ENCODE measurements at places on chromosomes 6 and 20.

DNA sequence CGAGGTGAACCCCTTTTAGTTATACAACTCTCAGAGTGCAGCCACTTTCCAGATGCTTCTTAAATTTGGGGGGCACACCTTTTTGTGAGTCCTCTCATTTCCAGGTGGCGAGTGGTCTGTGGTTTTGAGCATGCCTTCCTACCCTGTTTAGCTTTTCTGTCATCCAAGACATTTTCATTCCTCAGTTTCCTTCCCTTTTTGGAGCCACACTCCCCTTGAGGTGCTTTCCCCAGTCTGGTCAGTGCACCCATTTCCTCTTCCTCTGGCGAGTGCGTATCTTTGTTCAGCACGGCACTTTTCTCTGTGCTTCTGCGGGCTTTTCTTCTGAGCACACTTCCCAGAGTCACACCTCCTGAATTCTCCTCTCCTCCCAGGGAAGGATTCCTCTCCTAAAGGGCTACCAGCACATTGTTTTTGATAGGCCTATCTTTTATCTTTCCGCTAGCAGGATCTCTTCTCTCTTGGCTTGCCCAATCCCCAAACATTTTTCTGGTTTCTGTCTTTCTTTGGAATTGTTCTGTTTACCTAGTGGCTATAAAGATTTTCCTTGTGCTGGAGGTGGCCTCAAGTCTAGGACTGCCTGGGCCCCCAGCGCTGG is 1.4 kb downstream of the PHF20 start:
- peak; percentile 70 for DNase-seq

DNA sequence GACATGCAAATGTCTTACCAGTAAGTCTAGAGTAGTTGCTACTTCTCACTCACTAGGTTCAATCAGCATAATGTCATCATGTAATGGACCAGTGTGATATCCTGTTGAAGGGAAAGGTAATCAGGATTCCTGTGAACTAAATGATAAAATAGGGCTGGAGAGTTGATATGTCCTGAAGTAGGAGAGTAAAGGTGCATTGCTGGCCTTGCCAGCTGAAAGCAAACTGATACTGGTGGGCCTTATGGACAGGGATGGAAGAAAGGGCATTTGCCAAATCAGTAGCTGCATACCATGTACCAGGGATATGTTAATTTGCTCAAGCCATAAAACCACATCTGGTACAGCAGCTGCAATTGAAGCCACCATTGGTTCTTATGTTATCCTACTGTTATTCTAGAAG is 37.5 kb upstream of the IYD start:
- no peak for DNase-seq

DNA sequence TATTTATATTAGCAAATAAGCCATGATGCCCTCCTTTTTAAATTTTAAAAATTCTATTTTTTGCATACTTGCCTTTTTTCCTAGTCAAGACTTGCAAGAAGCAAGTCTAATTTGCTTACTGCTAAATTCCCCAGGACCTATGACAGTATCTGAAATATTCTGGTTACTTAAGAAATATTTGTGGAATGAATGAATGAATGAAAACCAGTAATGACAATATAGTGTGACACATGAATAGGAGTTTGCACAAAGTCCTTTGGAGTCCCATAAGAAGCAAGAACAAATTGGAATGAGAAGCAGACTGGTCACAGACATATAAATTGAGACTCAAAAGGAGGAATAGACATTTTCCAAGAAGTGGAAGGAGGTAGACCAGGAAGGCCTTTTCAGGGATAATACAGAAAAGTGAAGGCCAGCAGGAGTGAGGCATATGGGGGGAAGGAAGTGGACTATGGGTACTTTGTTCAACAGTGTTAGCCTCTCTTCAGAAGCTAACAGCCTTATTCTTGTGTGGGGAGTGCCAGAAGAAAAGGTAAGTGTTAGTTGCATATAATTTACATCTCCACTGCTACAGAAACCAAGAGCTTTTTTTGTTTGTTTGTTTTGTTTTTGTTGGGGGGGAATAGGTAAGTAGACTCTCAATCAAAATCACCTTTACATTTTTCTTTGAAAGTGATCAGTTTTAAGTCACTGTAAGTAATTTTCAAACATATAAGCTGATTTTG is 93.6 kb upstream of the FAM184A start:
- DNase-seq: no peak

DNA sequence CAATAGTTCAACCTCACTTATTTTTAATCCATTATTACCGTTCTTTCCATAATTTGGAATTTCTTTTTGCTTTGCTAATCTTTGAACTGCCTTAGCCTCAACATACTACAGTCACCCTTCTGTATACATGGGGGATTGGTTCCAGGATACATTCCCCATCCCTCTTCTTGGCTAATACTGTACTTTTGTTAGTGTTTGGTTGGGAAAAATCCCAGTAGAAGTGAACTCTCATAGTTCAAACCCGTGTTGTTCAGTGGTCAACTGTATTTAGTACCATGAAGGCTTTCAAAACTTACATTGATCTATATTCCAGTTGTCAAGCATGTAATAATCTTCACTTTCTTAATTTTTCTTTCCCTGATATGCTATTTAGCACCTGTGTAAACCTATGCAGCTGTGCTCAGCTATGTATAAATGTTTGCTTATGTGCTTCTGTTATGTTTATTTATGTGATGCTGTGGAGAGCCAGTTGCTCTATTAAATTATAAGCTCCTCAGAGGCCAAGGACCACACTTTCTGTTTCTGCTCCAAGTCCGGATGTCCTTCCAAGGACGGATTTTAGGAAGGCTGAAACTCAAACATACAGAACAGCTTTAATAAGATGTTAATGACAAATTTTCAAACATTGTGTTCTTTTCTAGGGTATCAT is 33.3 kb upstream of the LAMA4 start:
- no peak for DNase-seq

GRCh38 chr6:132592855-132593254 is 3.3 kb upstream of the TAAR5 start:
- DNase-seq: peak; percentile 3

DNA sequence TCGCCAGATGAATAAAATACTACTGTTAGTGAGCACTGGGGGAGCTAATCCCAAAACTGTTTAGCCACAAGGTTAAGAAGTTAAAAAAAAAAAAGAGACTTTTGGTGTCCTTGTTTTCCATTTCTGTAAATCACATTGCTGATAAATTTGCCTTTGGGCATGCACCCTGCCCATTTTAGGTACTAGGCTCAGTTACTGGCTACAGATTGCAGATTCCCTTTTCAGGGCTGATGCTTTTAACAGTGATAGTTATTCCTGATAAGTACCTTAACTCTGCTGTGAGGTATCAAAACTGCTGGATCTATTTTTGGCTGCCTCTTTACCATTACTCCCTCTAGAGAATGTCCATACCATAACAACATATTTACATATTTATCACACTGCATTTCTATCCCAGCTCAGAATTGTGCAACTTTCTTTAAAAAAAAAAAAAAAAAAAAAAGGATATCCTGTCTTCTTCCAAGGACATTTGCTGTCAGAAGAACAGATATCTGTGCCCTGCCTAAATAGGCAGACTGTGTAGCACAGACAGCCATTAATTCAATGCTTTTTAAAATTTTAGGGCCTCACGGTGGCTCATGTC is 94.5 kb downstream of the SSR1 start:
- no peak for DNase-seq

- DNase-seq: no peak
These were observed 14.4 kb upstream of the FAM217A start for GRCh38 chr6:4093288-4093687.

DNA sequence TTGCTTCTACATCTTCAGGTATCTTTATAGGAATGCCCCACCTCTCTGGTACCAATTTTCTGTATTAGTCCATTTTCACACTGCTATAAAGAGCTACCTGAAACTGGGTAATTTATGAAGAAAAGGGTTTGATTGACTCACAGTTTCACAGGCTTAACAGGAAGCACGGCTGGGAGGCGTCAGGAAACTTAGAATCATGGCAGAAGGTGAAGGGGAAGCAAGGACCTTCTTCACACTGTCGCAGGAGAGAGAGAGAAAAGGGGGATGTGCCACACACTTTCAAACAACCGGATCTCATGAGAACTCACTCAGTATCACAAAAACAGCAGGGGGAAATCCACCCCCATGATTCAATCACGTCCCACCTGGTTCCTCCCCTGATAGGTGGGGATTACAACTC is 24.4 kb upstream of the LY86 start:
- DNase-seq: no peak

DNA sequence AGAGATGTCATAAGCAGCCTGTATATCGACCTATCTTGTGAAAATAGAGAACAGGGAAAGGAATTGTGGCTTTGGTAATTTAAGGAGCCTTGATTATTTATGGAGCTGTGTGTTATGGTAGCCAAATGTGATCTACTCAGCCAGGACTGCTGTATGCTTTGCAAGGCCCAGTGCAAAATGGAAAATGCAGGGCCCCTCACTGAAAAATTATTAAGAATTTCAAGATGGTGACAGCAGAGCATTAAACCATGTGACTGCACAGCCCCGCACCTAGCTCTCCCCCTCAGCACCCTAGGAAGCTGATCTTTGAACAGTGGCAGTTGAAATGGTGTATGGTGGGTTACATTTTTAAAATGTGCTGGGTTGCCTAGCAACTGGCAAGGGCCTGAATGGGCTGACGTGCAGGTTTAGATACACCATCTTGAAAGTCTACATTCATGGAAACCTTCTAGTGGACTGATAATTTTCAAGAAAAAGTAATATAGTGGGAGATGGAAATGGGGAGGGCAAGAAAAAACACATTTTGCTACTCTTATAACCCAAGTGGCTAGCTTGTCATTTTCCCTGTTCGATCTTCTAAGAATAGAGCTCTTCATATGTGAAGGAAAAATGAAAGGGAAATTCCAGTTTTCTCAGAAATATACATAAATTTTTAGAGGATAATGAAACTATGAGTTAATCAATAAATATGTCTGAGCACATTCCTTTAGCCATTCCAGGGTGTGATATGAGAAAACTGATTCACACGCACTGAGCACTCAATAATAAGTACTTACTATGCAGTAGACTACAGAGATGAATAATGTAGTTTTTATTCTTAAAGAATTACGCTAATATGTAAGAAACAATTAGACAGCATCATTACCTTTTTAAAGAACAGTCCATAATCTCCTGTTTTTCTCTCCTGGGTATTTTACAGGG is 208.0 kb downstream of the ARHGAP18 start:
- no peak for DNase-seq

GRCh38 chr6:142118328-142118727 is 14.4 kb upstream of the GJE1 start:
- no peak for DNase-seq

GRCh38 chr6:155765275-155766194 is 309.9 kb upstream of the NOX3 start:
- no peak for DNase-seq
